ENCODE measurements at places on chromosomes 2 and 18.

GRCh38 chr2:74522516-74522915 lies 3.5 kb downstream of the DQX1 start:
- DNase-seq = no peak

- DNase-seq = no peak
These were observed 98.6 kb downstream of the CAPN13 start for GRCh38 chr2:30708491-30709290.

DNA sequence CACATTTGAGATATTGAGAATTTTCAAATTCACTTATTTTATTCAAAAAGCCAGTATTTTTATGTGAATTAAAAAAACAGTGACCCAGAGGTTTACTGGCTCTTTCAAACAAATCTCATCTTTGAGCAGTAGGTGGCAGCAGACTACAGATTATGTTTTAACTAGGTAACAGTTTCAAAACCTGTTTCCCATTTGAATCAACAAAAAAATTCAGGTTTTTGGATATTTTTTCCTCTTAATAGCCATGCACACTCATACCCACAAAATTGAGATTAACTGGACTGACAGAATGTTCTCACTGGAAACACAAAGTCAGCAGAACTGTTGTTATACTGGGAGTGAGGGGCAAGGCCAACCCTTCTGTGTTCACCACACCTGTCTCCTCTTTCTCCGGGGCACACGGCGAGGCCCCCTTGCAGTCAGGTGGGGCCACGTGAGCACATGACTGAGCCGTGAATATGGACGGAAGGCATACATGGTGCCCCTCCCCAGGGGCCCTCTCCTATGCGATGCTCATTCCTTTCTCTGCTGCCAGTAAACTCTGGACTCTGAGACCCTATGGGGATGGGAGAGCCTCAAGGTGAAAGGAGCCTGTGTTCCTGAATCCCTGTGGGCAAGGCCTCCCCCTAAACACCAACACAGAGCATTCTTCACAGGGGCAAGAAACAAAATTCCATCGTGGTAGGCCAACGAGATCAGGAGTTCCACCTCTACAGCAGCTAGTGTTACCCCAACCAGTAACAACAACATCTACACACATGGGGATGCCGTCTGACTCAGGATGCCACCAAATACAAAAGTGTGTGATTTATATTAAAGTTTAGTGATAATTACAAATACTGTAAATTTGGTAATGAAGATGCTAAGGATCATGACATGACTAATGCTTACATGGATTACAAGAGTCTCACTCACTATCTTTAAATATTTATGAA lies 80.4 kb downstream of the LPIN2 start:
- DNase-seq = peak; percentile 29

DNA sequence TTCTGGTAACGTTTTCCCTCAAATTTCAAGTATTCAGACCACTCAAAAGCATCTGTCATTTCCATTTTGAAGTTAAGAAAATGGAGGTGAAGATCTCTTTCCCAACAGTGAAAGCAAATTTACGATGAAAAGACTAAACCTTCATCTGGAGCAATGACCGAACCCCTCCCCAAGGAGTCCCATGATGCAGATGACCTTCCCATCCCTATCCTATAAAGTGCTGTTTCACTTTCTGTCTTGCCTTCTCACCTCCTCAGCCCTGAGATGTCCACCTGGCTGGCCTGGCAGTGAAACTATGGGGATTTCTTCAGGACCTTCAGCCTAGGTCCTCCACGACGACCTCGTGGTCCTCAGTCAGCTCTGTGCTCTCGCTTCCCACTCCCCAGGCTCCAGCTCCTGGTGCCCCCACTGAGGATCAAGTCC lies 925 bp upstream of the NPC1 start:
- DNase-seq = no peak

GRCh38 chr18:47383729-47384128 lies 132.3 kb upstream of the SKOR2 start:
- DNase-seq = no peak

- no peak for DNase-seq
These were observed 62.0 kb upstream of the SGPP2 start for GRCh38 chr2:222362336-222362735.

- no peak for DNase-seq
These were observed 245.0 kb downstream of the CLIP4 start for GRCh38 chr2:29360016-29360784.
